ENCODE measurements at places on chromosomes 2 and 18. TPM values are rescaled to one million over a fixed set of nuclear protein-coding genes. Genes with fewer than 3 reads are reported as not detected.

The CGREF1 gene
- total RNA-seq, result 0.22 TPM

The RTTN gene
- total RNA-seq, result 26.6 TPM

GRCh38 chr2:173239644-173240043, 115.0 kb upstream of the CDCA7 start:
- no peak for DNase-seq

- no peak for DNase-seq
Observed at GRCh38 chr2:61978522-61978921, 73.0 kb downstream of the COMMD1 start.
